Epithelial cell of proximal tubule (primary cell): ENCODE measurements at places on chromosomes 4 and X.

DNA sequence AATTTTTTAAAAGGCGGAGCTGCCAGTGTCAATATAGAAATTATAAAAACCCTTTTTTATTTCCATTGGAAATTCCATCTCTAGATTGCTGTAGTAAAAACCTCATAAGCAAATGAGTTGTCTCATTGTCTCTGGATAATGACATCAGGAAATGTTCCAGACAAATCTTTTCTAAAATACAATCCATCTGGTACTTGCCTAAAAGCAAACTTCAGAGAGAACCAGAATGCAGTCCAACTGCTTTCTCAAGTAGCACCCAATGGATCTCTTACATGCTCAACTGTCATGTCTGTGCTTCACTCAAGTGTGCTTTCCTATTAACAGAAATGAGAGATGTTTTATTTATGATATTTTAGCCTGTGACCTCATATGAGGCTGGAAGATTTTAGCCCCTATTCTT lies 399.6 kb upstream of the NDST3 start:
- no peak for DNase-seq

DNA sequence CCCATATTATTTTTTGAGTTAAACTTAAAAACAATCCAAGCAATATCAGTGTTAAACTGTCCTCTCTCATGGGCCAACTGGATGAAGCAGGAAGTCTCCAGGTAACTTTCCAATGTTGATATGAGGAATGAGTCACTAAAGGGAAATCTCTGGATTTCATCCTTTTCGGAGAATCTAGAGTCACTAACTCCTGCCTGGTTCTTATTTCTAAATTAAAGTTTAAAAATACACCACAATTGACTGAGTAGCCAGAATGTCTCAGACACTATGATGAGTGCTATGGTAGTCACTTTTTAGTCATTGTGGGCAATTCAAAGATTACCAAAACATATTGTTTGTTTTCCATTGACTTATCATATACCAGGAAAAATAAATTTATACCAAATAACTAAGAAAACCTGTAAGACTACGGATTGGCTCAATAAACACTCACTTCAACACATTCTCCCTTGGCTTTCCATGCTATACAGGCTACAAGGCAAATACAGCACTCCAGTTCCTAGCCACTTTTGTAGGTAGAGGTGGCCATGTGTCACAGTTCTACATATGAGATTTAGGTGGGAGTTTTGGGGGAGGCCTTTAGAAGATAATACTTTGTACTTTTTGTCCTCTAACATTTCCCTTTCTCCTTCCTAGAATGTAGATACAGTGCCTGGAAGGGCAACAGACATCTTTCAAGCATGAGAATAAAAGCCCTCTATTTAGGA lies 8.6 kb downstream of the SLC9B2 start:
- no peak for DNase-seq

- DNase-seq: no peak
Observed at GRCh38 chr4:55359397-55359916, 13.4 kb downstream of the SRD5A3 start.

GRCh38 chr4:163618845-163619244 lies 124.4 kb downstream of the TMA16 start:
- no peak for DNase-seq

GRCh38 chr4:145694929-145695328 lies 15.0 kb downstream of the C4orf51 start:
- no peak for DNase-seq

- no peak for DNase-seq
Observed at GRCh38 chrX:102652031-102652688, 877 bp downstream of the GPRASP1 start.

- no peak for DNase-seq
Observed at GRCh38 chr4:165748321-165748720, 124.7 kb upstream of the TLL1 start.

- no peak for DNase-seq
Observed at GRCh38 chr4:24195991-24196736, 306.3 kb upstream of the PPARGC1A start.

GRCh38 chr4:170374770-170375169 lies 285.0 kb upstream of the AADAT start:
- no peak for DNase-seq

GRCh38 chr4:184802697-184803015 lies 23.1 kb downstream of the ACSL1 start:
- DNase-seq: no peak

GRCh38 chr4:38762560-38762959 lies 20.2 kb downstream of the TLR10 start:
- DNase-seq: no peak

GRCh38 chrX:139828033-139828432 lies 104.8 kb downstream of the ATP11C start:
- DNase-seq: no peak

GRCh38 chr4:7266525-7267292 lies 74.4 kb downstream of the SORCS2 start:
- DNase-seq: peak; percentile 56

DNA sequence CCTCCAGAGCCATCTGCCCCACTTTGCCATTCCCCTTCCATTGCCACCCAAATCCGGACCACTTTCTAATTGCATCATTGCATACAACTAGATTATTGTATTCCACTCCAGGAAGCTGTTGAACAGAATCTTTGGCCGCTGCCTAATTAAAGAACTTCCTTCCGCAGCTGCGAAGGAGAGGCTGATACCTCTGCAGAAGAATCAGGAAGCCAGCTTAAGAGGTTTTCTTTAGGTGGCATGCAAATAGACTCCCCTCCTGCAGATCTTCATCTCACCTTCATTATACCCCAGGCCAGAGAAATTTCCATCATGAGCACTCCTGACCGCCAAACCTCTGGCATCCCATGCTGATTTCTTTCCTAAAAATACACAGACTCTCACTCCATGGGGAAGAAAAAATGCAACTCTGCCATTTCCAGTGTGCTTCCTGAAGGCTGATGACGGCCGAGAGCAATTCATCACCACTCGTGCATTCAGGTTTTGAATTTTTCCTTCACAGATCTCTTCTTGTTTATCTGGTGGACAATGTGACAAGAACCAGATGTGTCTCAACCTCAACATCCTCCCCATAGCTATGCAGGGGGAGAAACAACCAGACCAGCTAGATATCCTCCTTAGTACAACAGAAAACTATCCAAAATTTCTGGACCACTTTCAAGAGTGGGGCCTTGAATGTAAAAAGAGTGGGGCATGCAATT lies 31.2 kb downstream of the LGI2 start:
- DNase-seq: no peak

DNA sequence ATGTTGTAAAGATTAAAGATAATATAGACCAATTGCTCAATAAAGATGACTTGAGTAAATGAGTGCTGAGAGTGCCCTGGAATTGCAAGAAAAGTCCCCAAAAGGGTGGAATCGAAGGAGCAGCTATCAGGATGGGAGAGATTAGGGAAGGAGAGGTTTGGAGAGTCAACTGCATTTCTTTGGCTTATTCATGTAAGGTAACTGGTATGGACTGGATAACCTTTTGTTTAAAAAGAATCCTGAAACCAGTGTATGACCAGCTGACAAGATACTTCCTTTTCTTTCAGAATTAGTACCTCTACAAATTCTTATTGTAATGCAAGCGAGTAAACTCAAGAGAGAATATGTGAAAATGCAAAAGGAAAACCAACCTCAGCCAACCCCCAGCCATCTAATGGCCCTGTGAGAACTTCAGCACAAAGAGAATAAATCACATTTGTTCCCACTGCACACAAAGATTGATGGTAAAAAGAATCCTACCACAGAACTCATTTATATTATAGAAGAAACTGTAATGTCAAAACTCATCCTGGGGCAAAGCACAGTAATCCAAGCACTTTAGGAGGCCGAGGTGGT lies 24.5 kb upstream of the SPP1 start:
- DNase-seq: no peak

DNA sequence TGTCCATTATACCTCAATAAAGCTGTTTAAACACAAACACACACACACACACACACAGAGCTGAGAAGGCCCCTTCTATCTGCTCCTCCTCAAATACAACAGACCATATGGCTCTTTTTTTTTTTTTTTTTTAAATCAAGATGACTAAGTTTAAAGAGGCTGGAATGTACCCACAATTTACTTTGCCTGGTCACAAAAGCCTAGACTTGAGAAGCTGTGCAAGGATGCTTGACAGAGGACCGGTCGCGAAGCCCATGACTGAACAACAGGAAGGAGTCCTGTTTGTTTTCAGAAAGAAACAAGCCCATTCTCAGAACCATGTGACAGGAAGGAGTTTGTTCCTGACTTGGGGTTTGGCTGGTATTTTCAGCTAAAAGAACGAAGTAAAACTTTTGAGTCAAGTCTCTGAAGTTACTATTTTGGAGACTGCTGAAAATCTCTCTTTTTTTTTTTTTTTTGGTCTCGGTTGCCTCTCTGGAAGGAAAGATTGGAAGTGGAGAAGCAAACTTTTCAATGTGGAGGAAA lies 650.9 kb upstream of the TENM3 start:
- no peak for DNase-seq

- no peak for DNase-seq
Observed at GRCh38 chrX:79138658-79139241, 5.7 kb upstream of the GPR174 start.

DNA sequence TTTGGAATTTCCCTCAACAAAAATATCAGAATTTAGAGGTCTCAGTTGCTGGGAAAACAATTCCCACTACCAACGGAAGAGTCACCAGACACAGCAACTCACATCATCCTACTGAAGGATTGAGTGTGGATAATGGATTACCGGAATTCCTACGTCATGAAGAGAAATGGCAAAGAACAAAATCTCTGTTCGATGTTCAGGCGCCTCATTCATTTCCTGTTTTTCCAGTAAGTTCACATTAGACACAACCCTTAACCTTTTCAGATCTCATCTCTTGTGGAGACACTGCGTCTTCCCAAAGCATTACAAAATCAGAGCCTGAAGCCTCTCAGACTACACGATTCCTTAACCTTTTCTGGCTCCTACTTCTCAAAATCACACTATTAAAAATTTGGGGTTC lies 58.5 kb upstream of the CPEB2 start:
- DNase-seq: no peak

- peak; percentile 70 for DNase-seq
Observed at GRCh38 chr4:159390648-159391047, 287.8 kb downstream of the RAPGEF2 start.

GRCh38 chrX:65674204-65674893 lies 6.9 kb downstream of the MSN start:
- no peak for DNase-seq

DNA sequence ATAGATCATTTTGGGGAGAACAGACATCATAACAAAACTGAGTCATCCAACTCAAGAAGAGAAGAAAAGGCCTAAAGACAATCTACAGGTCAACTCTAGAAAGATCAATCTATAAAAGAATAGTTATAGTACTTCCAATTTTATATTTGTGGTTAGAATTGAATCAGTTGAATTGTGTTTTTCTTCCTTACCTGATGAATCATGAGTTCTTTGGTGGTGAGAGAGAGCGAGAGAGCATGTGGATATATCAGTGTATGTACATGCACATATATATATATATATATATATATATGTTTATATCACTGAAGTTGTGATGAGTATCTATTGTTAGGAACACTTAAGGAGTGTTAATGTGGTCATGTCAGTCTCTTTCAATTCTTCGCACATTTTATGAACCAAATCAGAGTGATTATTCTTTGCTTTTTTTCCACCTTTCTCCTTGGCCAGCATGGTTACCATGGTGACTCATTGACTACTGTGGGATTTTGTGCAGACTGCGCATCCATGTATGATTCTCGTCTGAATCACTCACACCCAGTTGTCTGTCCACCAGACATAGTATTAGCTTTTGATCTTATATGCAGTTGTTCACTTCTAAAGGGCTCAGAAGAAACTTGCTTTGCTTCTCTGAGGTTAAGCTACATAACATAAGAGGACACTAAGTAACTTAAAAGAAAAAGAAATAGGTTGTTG lies 90.4 kb upstream of the RAB40AL start:
- DNase-seq: no peak

DNA sequence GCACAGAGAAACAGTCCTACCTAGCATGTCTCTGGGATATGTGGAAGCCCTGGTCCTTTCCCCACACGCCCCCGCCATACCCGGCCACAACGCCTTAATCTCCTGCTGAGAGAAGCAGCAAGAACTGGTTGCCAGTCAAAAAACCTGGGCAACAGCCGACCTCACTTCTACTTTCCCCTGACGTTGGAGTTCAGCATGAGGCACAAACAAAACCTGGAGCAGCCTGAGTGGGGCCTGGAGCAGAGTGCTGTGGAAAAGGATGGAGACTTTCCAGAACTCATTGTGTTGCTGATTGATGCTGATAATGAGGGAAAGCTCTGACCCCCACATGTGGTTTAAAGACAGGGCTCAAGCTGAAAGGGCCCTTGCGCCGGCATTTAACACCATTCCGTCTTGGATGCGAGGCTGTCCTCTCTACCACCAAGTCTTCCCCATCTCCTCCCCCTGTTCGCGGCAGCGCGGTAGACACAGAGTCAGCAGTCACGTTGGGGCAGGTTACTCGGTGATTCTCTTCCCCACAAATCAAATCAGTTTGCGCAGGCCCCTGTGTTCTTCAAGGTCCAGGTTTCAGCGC lies 666 bp downstream of the CCDC158 start:
- no peak for DNase-seq

GRCh38 chr4:4685810-4686795 lies 144.3 kb upstream of the STX18 start:
- no peak for DNase-seq

DNA sequence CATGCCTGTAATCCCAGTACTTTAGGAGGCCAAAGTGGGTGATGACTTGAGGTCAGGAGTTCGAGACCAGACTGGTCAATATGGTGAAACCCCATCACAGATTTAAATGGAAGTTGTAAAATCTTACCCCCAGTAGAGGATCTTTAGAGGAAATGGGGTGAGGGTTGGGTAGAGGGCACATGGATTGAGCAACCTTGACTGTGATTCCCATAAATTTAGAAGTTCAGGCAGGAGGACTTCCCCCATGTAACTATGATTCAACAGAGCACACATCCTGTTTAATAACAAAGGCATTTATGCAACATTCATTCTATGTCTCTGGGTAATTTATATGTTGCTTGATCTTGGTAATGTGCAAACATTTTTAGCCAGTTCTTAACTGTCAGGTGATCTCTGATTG lies 143.1 kb downstream of the RBM47 start:
- DNase-seq: no peak

DNA sequence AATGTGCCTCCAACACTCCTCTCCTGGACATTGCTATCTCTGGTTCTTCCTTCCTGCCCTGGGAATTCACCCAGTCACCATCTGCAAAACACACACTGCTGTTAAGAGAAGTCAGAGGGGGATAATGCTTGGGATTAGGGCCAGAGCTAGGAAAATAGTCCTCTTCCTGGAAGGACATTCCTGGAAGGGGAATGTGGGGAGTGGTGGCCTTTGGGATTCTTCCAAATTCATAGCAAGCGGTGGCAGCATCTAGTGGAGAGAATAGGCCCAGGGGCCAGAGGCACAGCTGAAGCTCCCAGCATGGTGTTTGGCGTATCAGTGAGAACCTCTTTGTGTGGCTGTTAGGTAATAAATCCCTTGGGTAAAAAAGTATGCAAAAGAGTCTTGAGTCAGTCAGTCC lies 34.3 kb downstream of the SHROOM4 start:
- no peak for DNase-seq

- DNase-seq: no peak
Observed at GRCh38 chr4:154727540-154727939, 16.3 kb upstream of the LRAT start.

GRCh38 chr4:185020863-185021761 lies 2.8 kb downstream of the HELT start:
- DNase-seq: no peak
